ENCODE measurements at places on chromosomes 12 and 14. TPM values are rescaled to one million over a fixed set of nuclear protein-coding genes. Genes with fewer than 3 reads are reported as not detected.

Gene SLC6A13
- not detected for total RNA-seq

Gene STYK1
- total RNA-seq: not detected

Gene AMN
- total RNA-seq: 0.37 TPM

DNA sequence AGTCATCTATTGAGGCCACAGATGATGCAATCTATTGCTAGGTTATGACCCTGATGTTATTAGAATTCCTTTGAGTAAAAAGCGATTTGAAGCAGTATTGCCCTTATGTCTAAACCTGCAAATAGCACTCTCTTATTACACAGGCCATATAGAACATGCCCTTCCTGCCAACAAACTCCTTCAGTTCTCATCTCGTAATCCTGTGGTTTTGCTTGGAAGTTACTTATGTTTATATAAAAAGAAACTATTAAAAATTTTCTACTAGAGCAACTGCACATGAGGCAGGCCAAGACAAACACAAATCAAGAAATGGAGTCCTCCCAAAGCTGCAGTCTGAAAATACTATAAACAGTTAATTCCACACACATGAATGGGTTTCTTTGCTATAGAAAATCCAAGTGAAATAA lies 1200.2 kb downstream of the LRFN5 start:
- no peaks in the 10 kb centered on the region for H3K27me3 ChIP-seq
- no peak overlapping the region for H3K4me3 ChIP-seq
- no peaks in the 10 kb centered on the region for H3K4me1 ChIP-seq
- no peak for DNase-seq
- no peak overlapping the region for H3K27ac ChIP-seq

Gene CEBPE
- total RNA-seq: 0.37 TPM

Gene LYZ
- total RNA-seq: not detected

DNA sequence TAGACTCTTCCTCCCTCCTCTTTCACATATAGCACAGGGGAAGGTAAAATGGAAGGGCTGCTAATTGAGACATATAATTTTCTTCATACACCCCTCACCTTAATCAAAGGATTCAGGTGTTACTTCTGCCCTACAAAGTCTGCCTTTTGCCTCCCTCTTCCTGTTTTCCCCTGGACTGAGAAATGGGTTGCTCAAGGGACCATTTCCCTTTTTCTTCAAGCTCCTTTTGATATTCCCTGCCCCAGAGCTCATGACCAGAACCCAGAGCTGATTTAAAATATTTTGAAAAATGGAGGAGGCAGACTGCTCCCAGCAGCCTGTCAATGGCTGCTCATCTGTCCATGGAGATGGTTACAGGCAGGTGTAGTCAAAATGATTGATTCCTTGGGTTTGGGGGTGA lies 6.3 kb upstream of the PIP4K2C start:
- H3K36me3 ChIP-seq: no peaks in the 10 kb centered on the region
- H3K27me3 ChIP-seq: peaks cover 3% of the 10 kb centered on the region
- no peak for DNase-seq
- H3K4me3 ChIP-seq: no peak overlapping the region

Gene SOX5
- total RNA-seq: 0.41 TPM

Gene BEGAIN
- total RNA-seq: 5.0 TPM

Gene MBIP
- total RNA-seq: 30.8 TPM

Gene ANO2
- not detected for total RNA-seq

- peak; percentile 58 for DNase-seq
- H3K4me3 ChIP-seq: peak overlapping the region; percentile 89
- peaks cover 25% of the 10 kb centered on the region for H3K4me1 ChIP-seq
- H3K27me3 ChIP-seq: no peaks in the 10 kb centered on the region
These were observed 904 bp upstream of the FAM177A1 start for GRCh38 chr14:35044939-35045797.

Gene ADAMTS20
- total RNA-seq: not detected

GRCh38 chr12:23931176-23931575 lies 18.3 kb downstream of the SOX5 start:
- DNase-seq: no peak
- no peaks in the 10 kb centered on the region for H3K4me1 ChIP-seq
- H3K27me3 ChIP-seq: no peaks in the 10 kb centered on the region
- no peaks in the 10 kb centered on the region for H3K36me3 ChIP-seq
- no peak overlapping the region for H3K27ac ChIP-seq

DNA sequence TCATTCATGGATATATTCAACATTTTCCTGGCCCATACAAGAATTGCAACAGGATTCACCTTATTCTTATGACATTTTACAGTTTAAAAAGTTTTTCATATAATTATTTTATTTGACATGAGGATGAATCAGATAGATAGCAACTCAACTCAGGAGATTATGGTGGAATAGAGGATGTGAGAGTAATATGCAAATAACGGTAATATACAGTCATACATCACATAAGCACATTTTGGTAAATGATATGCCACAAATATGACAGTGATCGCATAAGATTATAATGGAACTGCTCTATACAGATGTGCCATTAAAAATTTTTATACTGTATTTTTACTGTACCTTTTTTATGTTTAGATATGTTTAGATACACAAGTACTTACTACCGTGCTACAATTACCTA lies 24.1 kb upstream of the CRADD start:
- H3K36me3 ChIP-seq: no peaks in the 10 kb centered on the region
- H3K27me3 ChIP-seq: peaks cover 5% of the 10 kb centered on the region
- no peak overlapping the region for H3K27ac ChIP-seq
- DNase-seq: no peak
- H3K4me1 ChIP-seq: no peaks in the 10 kb centered on the region

DNA sequence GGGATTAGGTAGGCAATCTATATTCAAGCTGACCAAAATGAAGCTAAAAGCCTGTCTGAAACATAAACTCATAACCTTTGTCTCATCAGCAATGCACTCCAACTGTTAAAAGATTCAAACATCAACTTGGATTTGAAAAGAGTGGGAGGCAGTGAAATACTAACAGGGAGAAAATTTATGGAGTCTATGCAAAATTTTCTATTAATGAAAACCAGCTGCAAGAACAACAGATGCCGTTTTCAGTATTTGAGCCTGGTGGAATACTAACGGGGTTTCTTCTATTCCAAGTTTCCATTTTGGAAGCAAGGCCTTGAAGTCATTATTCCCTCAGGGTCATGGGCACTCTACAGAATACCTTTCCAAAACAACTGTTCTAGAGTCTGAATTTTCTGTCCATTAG lies 88.3 kb downstream of the LRP6 start:
- H3K4me3 ChIP-seq: no peak overlapping the region
- no peak for DNase-seq
- peaks cover 7% of the 10 kb centered on the region for H3K36me3 ChIP-seq
- no peaks in the 10 kb centered on the region for H3K27me3 ChIP-seq
- H3K27ac ChIP-seq: no peak overlapping the region

GRCh38 chr14:71190770-71191374 lies 283.6 kb downstream of the PCNX1 start:
- H3K27me3 ChIP-seq: peaks cover 6% of the 10 kb centered on the region
- H3K4me1 ChIP-seq: no peaks in the 10 kb centered on the region
- no peak for DNase-seq
- no peak overlapping the region for H3K27ac ChIP-seq

DNA sequence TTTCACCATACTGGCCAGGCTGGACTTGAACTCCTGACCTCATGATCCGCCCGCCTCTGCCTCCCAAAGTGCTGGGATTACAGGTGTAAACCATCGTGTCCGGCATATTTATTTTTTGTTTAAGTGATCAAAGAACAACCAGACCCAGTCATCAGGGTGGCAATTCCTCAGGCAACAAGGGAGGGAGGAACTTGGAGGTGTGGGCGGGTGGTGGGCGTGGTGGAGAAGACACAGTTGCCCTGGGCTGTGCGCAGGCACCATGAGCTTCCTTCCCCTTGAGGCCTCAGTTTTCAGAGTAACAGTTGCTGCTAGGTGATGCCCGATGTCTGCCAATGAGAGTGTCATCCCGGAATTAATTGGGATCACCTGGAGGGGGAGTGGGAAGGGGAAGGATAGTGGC lies 191.7 kb downstream of the ALG10 start:
- H3K4me1 ChIP-seq: peaks cover 4% of the 10 kb centered on the region
- no peak overlapping the region for H3K27ac ChIP-seq
- H3K4me3 ChIP-seq: no peak overlapping the region
- no peak for DNase-seq

DNA sequence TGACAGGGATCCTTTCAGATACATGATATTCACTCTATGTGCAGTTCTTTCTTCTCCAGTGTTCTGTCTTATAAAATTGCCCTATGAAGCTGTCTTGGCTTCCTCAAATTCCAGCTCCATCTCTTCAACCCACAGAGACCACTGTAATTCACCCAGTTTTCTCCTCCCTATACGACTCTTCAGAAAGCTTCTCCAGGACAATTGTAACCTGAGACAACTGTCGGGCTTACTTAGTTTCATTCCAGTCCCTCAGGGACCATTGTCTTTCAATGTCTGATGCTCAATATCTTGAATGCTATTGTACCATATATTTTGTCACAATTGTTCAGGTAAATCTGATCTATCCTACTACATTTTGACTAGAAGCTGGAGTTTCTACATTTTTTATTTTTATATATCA lies 345.3 kb downstream of the RPL10L start:
- no peak overlapping the region for H3K4me3 ChIP-seq
- H3K36me3 ChIP-seq: no peaks in the 10 kb centered on the region
- H3K4me1 ChIP-seq: no peaks in the 10 kb centered on the region
- no peaks in the 10 kb centered on the region for H3K27me3 ChIP-seq
- H3K27ac ChIP-seq: no peak overlapping the region
- DNase-seq: no peak

DNA sequence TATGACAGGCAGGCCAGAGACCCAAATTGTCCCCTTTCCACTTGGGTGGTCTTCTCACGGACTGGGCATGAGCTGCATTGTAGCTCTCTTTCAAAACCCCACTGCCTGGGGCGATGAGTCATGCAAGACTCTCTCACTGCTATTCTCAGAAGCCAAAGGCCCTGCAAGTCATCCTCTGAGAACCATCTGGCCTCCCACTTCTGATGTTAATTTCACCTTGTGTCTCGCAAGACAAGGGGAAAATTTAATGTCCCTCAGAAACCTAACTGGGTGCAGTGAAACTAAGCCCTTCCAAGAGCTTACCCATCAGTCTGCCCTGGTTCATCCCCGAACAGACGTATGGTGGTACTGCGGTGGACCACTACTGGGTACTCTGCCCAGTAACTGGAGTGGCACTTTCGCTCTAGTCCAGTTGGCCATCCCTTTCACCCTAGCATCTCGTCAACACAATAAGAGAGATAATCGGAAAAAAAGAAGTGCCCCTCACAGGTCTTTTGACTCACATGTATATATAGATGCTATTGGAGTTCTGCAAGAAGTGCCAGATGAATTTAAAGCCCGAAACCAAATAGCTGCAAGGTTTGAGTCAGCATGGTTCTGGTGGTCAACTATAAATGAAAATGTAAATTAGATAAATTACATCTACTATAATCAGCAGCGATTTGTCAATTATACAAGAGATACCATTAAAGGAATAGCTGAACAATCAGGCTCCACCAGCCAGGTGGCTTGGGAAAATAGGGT lies 31.3 kb upstream of the LALBA start:
- H3K27ac ChIP-seq: no peak overlapping the region
- DNase-seq: peak; percentile 16

DNA sequence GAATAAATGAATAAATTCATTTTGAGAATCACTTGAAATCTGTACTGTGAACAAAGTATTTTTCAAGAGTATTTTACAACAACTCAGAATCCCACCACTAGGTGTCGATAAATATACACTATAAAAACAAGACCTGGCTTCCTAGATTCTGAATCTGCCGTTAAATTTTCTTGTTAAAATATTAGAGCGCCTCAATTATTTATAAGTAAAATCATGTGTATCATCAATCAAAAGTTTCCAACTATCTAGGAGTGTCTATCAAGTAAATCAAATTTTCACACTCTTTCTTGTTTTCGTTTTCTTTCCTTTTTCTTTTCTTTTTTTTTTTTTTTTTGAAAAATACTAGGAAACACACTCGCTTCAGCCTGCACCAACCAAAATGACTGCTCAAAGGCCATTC lies 179.2 kb upstream of the DCN start:
- H3K27ac ChIP-seq: no peak overlapping the region
- H3K4me1 ChIP-seq: peaks cover 3% of the 10 kb centered on the region
- no peak for DNase-seq
- no peak overlapping the region for H3K4me3 ChIP-seq
- no peaks in the 10 kb centered on the region for H3K27me3 ChIP-seq
- H3K36me3 ChIP-seq: no peaks in the 10 kb centered on the region

Gene TSPAN8
- not detected for total RNA-seq

Gene ADIPOR2
- total RNA-seq: 31.1 TPM

Gene MYF5
- not detected for total RNA-seq

GRCh38 chr12:105947906-105948305 lies 190.8 kb downstream of the NUAK1 start:
- no peak for DNase-seq
- no peaks in the 10 kb centered on the region for H3K36me3 ChIP-seq
- no peak overlapping the region for H3K4me3 ChIP-seq

GRCh38 chr14:56065621-56066290 lies 52.5 kb upstream of the PELI2 start:
- H3K4me3 ChIP-seq: no peak overlapping the region
- H3K4me1 ChIP-seq: peaks cover 3% of the 10 kb centered on the region
- DNase-seq: peak; percentile 9
- no peak overlapping the region for H3K27ac ChIP-seq
- H3K36me3 ChIP-seq: no peaks in the 10 kb centered on the region
- peaks cover 4% of the 10 kb centered on the region for H3K27me3 ChIP-seq

- H3K4me3 ChIP-seq: no peak overlapping the region
- no peak for DNase-seq
- H3K4me1 ChIP-seq: no peaks in the 10 kb centered on the region
- H3K36me3 ChIP-seq: peaks cover 1% of the 10 kb centered on the region
- no peaks in the 10 kb centered on the region for H3K27me3 ChIP-seq
These were observed 81.3 kb downstream of the ERGIC2 start for GRCh38 chr12:29299633-29300032.

DNA sequence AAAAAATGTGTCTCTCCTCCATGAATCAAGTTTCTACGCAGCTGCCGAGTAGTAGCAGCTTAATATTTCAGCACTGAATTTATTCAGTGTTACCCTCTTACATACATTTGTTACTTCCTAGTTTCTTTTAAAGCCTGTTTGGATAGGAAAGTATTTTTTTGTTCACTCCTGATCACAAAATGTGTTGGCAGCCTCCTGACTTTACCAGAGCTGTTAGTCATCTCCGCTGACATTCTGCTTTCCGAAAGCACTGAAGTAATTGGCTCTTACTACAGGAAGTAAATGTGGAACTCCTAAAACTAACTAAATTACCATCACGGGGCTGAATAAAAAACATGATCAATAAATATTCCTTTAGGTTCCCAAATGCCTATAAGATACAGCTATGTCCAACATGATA lies 225.5 kb downstream of the EPS8 start:
- H3K27ac ChIP-seq: peak overlapping the region; percentile 90
- peak; percentile 67 for DNase-seq
- peak overlapping the region; percentile 58 for H3K4me3 ChIP-seq
- H3K36me3 ChIP-seq: no peaks in the 10 kb centered on the region
- H3K27me3 ChIP-seq: no peaks in the 10 kb centered on the region
- peaks cover 81% of the 10 kb centered on the region for H3K4me1 ChIP-seq

Gene OR4Q2
- total RNA-seq: not detected

- no peak for DNase-seq
- no peak overlapping the region for H3K4me3 ChIP-seq
- H3K36me3 ChIP-seq: peaks cover 37% of the 10 kb centered on the region
- no peaks in the 10 kb centered on the region for H3K4me1 ChIP-seq
- no peak overlapping the region for H3K27ac ChIP-seq
These were observed 84.8 kb downstream of the RBM19 start for GRCh38 chr12:113880988-113881962.

Data from activated naive CD4-positive, alpha-beta T cell treated with anti-CD3 and anti-CD28 coated beads for 36 hours (primary cell).